Type B pancreatic cell (in vitro differentiated cells): ENCODE measurements at places on chromosomes 11 and 22.

DNA sequence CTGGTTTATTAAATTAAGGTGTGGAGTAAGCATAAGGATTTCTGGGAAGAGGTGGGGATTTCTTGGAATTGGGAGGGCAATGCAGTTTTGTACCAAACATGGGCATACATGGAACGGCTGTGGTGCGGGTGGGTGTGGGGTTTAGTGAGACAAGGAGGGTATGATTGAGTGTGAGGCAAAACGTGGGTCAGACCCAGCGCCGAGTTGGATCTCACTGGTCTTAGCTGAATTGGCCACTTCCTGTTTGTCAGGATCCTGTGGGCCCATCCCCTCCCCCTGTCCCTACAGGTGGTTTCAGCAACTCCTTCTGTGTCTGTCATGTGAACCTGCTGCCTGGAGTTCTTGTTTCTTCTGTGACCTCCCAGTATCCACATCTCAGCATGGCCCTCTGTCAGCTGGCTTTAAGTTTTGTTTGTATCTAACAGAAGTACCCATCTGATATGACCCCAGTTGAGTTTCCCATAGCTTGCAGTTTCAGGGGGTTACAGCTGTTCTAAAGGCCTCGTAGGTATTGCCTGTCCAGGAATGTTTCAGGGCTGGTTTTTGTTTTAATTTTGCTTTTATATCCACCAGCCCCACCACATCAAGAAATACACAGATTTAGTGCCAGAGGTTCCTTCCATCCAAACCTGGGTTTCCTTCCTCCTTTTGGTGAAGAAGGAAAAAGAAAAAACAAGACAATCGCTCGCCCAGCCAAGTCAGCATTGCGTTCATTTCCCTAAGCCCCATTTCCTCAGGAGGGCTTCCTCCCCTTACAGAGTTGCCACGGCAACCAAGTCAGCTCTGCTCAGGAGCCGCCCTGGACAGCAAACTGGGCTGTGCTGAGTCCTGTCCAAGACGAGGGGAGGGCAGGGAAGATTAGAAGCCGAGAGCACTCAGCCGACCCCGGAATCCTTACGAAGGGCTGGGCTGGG lies 6.0 kb downstream of the APOL1 start:
- DNase-seq, result no peak

- DNase-seq, result no peak
These were observed 10.6 kb upstream of the AIFM3 start for GRCh38 chr22:20956258-20957101.

GRCh38 chr22:20212754-20213699 lies 55.1 kb downstream of the RTN4R start:
- no peak for DNase-seq

DNA sequence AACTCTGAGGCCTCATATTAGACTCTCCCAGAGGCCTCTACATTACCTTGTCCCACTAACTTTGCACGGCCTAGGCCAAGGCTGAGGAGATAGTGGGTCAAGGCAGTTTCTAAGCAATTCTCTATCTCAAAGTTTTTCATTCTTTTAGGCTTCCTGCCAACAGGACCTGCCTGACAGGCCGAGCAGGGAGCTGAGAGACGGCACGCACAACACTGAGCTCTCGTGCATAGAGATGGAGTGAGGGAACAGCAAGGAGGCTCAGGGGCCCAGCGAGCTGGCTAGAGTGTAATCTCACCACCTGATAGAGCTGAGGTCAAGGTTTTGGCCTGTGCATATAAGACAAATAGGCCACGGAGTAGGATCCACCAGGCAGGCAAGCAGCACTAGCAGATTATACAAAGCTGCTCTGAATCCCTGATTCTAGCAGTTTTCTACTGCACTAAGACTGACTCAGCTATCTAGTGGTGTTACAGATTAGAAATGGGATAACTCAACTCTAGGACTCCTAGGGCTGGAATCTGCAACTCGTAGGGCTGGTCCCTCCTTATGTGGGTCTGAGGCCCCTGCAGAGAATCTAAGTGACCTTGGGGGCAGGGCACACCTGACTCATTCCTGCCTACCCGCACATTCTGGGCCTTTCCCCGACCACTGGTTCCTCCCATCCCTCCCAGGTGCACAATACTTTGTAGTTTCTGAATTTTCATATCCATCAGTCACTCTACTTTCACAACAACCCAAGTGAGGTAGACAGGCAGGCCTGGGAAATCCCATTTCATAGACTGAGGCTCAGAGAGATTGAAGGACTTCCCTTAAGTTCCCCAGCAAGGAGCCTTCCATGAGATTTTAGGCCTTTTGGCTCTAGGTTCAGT lies 1.7 kb downstream of the CYB5R2 start:
- no peak for DNase-seq

DNA sequence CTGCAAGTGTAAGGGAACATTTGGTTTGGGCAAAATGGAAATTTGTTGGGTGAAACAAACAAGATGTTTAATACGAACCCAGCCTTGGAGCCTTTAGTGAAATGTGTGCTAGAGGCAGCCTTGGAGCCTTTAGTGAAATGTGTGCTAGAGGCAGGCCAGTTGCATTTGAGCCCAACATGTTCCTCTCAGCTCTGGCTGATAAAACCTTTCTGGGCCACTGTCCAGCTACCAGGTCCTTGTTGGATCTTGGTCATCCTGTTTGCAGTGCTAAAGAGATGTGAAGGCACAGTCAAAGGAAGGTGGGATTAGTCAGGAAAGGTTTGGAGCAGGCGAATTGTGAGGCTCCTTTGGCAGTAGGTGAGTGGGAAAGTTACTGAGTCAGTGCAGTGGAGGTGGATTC lies 48.9 kb downstream of the CEP164 start:
- no peak for DNase-seq

DNA sequence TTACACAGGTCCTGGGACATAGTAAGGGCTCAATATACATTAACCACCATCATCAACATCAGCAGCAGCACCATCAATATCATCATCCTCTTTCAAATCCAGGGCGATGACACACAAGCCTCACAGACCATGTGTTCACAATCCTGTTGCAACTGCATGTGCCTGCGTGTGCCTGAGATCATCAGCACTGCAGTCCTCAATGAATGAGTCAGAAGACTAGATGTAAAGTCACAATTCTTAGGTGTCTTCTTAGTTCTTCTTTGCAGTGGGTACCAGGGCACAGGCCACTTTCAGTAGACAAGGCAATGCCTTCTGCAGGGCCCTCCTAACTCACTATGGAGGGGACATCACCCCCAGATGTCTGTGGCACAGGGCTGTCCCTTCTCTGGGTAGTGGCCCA lies 111.1 kb downstream of the MYO18B start:
- no peak for DNase-seq

GRCh38 chr11:46457659-46458424 lies 66.3 kb upstream of the CHRM4 start:
- DNase-seq, result no peak
